Stimulated activated CD4-positive, alpha-beta T cell treated with anti-CD3 and anti-CD28 coated beads, TNF-alpha, amount 100 ng/mL, for 1 hour (primary cell): ENCODE measurements at places on chromosomes 7 and 10.

- no peak for DNase-seq
Measured at GRCh38 chr7:5624386-5625365, 156.8 kb downstream of the RNF216 start.

- DNase-seq = no peak
Measured at GRCh38 chr7:80536426-80536825, 24.6 kb upstream of the GNAT3 start.

DNA sequence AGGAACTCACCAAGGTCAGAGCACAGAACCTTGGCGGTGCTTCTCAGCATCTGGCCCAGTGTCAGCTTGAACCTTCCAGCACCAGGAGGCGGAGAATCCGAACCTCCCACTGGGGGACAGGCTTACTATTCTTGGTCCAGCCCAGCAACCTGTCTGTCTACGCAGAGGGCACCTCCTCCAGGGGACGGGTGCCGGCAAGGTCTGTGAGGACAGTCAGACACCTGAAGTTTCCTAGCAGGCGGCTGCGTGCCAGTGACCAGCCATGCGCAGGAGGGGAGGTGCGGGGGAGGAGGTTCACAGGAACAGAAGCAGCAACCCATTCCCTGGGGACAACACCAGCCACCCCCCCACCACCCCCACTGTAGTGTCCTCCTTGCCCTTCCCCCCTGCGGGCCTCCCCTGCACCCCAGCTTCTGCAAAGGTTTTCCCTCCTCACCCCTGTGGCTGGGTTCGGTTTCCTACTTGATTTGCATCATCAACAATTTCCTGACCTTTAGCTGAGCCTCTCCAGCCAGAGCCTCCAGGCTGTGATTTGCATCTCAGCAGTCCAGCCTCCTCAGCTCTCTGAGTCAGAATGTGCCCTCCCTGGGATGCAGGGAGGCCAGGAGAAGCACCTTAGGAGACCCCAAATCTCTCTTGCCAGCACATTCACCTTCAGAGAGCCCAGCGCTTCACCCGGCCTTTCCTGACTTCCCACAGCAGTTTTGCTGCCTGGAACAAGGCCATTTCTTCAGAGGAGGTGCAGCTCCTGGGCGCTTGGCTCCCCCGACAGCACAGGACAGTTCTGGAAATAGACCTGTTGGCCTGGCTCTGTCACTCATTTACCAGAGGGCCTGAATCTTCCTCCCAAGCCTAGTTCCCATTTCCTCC is 107.5 kb upstream of the NPS start:
- DNase-seq = no peak

DNA sequence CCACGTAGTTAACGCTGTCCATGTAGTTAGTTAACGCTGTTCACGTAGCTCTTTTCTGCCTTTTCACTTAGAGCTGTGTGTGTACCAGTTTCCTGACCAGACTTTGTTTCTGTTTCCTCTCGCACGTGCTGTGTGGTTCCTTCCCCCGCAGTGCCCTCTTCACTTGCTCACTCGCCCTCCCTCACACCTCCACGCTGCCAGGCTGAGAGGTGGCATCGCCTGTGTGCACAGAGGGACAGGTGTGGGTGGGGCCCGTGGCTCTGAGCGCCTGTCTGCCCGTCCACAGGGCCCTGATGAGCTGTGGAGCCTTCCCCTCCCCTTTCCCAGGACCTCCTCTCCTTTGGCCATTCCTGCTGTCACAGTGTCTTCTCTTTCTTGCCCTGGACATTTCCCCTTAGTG is 30.6 kb downstream of the WDR37 start:
- no peak for DNase-seq

DNA sequence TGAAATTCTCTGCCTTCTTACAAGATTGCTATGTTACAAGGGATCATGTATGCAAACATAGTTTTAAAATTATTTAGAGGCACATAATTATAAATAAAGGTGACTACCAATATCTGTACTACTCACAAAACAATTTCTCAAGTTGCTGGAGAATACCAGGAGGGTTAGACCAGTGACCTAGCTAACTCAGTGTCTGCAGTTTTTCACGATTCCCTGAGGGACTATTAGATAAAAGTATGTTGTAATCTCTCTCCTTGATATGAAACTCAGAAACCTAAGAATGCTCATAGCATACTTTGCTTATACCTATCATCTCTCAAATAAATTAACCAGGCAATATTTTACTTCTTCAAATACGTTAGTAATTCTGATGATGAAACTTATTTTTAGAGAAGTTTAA is 534.0 kb upstream of the ANKRD30A start:
- DNase-seq = no peak

GRCh38 chr10:45589009-45589408 is 83.6 kb downstream of the ZFAND4 start:
- DNase-seq = no peak

- DNase-seq = no peak
Measured at GRCh38 chr10:48760983-48761382, 76.3 kb downstream of the WDFY4 start.

GRCh38 chr10:49066944-49067730 is 48.2 kb downstream of the VSTM4 start:
- no peak for DNase-seq

DNA sequence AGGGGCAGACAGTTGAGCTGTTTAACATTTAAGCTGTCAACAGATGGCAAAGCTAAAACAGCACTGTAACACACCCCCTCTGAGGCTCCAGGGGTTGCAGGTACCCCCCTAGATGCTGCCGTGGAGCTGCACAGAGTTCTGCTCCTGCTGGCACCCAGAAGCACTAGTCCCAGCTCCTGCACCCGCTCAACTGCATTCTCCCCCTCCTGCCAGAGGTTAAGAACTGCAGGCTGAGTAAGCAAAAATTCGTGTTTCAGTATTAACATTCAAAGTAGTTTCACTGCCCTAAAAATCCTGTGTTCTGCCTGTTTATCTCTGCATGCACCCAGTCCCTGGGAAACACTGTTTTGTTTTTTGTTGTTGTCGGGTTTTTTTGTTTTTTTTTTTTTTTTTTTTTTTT is 790.8 kb upstream of the KCND2 start:
- no peak for DNase-seq

GRCh38 chr7:140421521-140421920 is 17.7 kb downstream of the RAB19 start:
- no peak for DNase-seq

DNA sequence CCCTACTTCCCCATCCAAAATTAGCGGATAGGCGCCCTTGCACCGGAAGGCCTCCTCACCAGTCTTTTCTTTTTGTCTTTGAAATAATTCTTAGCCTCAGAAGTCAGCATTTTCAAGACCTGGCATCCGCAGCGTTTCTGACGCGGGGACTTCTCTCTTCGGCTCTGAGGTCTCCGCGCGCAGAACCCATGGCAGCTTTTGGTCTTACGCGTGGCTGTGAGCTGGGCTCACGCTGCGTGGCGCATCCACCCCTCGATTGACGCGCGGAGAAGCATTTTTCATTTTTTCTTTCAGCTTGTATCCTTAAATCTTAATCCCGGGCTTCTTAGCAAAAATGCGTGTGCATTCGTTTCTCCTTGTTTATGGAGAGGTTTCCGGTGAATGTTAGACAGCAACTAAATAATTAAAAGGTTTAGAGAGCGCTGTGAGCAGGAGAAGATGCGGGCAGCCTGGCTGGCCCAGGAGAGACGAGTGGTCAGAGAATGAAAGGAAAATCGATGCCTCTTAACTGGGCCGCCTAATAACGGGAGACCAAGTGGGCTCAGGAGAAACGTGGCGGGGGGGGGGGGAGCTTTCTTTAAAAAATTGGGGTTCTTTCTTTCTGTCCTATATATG is 2.0 kb upstream of the GATA3 start:
- DNase-seq = no peak

GRCh38 chr7:21850531-21851285 is 95.0 kb downstream of the CDCA7L start:
- no peak for DNase-seq

DNA sequence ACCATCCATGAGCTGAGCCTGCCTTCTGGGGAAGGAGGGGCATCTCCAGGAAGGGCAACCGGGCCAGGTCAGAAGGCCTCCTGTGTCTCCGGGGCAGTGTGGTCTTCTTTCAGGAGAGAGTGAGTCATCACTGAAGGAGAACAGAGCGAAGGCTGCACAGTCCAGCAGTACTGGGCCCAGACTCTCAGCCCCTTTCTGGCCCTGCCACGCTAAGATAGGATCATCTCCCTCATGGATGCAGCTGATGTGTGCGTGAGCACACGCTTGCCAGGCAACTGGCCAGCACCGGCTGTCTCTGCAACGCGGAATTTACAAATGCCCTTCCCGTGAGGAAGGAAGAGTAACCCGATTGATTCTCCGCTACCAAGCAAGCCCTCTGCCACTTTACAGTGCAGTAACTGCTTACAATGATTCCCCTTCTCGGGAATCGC is 328.2 kb downstream of the TNS3 start:
- no peak for DNase-seq

DNA sequence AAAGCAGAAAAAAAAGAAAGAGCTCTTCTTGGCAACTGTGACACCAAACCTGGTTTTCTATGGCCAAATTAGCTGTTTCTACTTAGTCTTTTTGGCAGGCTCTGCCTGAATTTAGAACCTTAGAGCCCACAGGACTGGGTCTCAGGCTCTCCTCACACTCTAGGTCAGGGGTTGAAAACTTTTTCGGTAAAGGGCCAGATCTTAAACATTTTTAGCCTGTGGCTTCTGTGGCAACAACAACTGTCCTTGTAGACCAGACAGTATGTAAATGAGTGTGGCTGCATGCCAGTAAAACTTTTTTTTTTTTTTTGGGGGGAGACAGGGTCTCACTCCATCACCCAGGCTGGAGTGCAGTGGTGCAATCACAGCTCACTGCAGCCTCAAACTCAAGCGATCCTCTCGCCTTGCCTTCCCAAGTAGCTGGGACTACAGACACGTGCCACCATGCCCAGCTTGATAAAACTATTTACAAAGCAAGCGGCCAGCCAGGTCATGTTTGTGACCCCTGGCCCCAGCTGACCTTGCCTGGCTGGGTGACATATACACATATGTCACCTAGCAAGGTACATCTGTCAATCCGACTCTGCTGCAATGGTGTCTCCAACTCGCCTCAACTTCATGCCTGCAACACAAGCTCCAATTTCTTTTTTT is 17.4 kb downstream of the KPNA7 start:
- DNase-seq = no peak

DNA sequence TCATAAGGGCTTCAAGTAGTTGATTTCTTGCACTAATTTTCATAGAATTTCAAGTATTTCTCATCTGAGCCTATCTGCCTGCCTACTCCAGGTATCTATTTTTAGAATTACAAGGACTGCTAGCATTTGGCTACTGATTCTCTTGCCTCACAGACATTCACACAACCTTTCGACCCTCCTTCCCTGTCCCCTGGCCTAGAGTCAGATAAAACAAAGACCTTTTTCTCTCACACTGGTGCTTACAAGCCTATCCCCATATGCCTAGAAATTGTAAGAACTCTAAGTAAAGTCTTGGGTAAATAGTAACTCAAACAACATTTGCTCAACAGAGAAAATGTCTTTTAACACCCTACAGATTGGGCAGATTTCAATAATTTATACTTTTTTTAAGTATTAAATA is 6.3 kb downstream of the GPAM start:
- DNase-seq = no peak

- no peak for DNase-seq
Measured at GRCh38 chr7:129098409-129099084, 43.6 kb upstream of the TNPO3 start.

GRCh38 chr10:13472359-13472758 is 56.5 kb downstream of the BEND7 start:
- no peak for DNase-seq

GRCh38 chr7:44226396-44226753 is 25.6 kb downstream of the YKT6 start:
- DNase-seq = no peak

DNA sequence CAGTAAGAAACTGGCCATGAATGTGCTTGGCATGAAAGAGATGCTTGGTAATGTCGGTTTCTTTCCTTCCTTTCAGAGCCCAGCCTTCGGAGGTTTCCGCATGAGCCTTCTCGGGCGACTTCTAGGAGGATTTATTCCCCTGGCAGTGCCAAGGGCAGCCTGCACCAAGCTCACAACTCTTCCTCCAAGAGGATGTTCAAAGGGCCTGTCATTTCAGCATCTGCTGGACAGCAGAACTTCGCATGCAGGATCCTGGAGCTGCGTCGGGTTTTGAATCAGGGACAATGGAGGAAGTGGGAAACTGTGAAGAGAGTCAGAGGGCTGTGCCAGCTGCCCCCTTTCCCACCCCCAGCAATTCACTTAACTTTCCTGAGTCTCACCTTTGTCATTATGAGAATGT is 21.3 kb downstream of the GOLGA7B start:
- DNase-seq = no peak

GRCh38 chr10:109920016-109920415 is 3.3 kb downstream of the XPNPEP1 start:
- DNase-seq = no peak

- no peak for DNase-seq
Measured at GRCh38 chr7:117217106-117218035, 105.5 kb downstream of the WNT2 start.

DNA sequence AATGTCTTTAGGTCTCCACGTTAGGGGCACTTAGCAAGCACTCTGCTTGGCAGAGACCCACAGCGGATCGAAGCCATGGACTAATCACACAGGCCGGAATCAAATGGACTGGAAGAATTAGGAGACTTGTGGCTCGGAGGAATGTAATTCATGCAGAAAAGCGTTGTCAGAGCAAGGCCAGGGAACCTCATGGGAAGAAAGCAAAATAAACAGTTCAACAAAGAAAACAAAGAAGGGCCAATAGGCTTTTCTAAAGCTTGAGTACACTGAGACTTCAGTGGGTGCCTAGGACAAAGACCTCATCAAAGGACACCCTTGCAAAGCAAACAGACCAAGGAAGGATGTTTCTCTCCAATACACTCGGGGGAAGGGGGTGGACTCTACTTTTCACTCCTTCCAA is 171.1 kb downstream of the GLI3 start:
- DNase-seq = no peak

- no peak for DNase-seq
Measured at GRCh38 chr10:129966889-129967578, 3.0 kb upstream of the EBF3 start.

GRCh38 chr7:149205690-149206381 is 10.5 kb downstream of the ZNF282 start:
- DNase-seq = no peak

DNA sequence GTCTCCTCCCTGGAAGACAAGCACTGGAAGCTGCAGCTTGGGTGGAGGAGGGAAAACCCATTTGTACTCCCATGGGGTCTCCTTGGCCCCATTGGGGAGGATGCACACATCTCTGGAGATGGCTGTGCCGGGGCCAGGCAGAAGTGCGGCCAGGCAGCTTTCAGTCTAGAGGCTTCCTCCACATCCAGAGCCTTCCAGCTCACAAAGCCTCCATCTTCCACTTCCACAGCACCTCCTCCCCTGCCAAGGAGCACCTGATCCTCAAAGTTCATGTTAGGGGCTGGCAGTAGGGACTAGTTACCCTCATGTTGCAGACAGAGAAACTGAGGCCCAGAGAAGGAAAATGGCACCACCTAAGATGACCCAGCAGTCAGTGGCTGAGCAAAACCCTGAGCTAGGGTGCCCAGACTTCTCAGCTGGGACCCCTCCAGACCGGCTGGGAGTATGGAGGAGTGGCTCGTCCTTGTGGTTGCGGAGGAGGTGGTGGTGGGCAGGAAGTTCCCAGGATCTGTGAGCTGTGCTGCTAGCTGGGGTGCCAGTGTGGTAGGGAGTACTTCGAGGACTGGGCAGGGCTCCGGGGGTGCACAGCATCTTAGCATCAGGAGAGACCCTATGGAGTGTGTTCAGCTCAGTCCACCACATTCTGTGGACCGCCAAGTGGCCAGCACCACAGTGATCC is 44.2 kb downstream of the ADCYAP1R1 start:
- no peak for DNase-seq

GRCh38 chr7:40793132-40793531 is 658.3 kb downstream of the SUGCT start:
- no peak for DNase-seq
